AG20443 (cell line): ENCODE measurements at places on chromosomes 7 and 10.
A peak's percentile ranks its signal among the peaks of the same experiment; 100 is the strongest.

DNA sequence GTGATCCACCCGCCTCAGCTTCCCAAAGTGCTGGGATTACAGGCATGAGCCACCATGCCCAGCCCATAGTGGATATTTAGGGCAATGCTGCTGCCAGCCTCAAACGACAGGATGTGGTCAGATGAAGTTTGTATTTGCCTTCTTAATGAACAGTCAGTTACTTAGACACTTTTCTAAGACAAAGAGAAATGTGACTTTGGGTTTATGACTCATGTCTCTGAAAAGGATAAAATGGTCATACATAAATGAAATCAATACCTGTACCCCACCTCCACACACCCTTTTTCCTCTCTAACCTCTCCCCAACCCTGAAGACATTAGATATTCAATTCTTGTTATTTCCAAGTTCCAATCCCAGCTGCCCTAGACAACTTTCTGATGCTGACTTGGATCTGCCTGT is 109.3 kb upstream of the INSIG1 start:
- no peak for DNase-seq

- DNase-seq = no peak
Observed at GRCh38 chr10:70437721-70438120, 3.8 kb downstream of the NODAL start.

- no peak for DNase-seq
Observed at GRCh38 chr7:102046373-102047117, 229.1 kb downstream of the CUX1 start.

DNA sequence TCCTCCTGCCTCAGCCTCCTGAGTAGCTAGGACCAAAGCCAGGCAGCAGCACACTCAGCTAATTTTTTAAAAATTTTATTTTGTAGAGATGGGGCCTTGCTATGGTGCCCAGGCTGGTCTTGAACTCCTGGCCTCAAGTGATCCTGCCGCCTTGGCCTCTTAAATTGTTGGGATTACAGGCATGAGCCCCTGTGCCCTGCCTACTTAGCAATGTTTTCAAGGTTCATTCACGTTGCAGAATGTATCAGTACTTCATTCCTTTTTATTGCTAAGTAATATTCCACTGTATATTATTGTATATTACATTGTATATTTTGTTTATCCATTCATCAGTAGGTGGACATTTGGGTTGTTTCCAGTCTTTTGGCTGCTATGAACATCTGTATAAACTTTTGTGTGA is 44.2 kb downstream of the PUS7 start:
- DNase-seq = no peak

GRCh38 chr10:126729314-126729870 is 58.9 kb upstream of the C10orf90 start:
- DNase-seq = peak; percentile 22

- no peak for DNase-seq
Observed at GRCh38 chr10:83685458-83685857, 453.9 kb upstream of the GHITM start.

DNA sequence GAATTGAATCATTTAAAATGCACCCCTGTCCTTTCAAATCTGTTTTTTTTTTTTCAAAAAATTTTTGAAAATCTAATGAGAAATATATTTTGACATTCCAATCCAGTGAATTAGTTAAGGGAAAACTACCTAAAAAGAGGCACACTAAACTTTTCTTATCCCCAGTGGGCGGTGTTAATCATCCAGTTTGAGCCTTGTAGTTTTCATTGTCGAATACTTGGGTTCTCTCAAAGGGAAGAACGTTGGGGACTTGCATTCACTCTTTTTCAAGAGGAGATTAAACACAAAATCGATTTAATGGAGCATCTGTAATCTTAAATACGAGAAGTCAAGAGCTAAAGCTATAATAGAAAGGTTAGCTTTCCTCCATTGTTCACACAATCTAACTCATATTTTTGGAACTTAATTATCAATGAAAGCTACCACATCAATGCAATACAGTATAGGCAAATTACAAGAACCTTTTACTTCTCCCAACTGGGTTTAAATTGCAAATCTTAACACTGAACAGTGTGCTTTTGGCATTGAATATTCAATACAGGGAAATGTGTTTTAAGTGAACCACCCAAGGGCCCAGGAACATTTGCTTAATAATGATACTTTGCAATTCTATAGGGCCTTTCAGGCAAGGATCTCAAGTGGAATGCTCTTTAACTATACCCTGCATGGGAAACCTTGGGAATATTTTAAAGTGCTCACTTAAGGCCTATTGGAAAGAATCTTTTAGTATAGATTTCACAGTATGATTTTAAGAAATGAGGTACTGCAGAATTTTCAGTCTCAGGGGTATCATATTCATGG is 13.1 kb upstream of the SP8 start:
- no peak for DNase-seq

DNA sequence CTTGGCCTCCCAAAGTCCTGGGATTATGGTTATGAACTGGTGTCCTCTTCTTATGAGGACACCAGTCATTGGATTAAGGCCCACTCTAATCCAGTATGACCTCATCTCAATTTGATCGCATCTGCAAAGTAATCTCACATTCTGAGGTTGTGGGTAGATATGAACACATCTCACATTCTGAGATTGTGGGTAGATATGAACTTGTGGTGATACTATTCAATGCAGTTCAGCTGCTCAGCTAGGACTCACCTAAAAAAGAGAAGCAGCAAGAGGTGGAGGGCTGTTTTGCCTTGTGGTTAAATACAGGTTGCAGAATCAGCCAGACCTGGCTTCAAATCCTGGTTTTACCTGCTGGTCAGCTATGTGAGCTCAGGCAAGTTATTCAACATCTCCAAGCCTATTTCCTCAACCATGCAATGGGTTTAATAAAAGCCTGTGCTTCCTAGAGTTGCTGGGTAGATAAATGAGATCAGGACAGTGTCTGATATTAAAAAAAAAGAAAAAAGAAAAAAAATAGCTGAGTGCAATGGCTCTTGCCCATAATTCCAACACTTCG is 8.5 kb upstream of the BAG3 start:
- DNase-seq = no peak

GRCh38 chr10:95350830-95351228 is 60.0 kb upstream of the PDLIM1 start:
- no peak for DNase-seq

DNA sequence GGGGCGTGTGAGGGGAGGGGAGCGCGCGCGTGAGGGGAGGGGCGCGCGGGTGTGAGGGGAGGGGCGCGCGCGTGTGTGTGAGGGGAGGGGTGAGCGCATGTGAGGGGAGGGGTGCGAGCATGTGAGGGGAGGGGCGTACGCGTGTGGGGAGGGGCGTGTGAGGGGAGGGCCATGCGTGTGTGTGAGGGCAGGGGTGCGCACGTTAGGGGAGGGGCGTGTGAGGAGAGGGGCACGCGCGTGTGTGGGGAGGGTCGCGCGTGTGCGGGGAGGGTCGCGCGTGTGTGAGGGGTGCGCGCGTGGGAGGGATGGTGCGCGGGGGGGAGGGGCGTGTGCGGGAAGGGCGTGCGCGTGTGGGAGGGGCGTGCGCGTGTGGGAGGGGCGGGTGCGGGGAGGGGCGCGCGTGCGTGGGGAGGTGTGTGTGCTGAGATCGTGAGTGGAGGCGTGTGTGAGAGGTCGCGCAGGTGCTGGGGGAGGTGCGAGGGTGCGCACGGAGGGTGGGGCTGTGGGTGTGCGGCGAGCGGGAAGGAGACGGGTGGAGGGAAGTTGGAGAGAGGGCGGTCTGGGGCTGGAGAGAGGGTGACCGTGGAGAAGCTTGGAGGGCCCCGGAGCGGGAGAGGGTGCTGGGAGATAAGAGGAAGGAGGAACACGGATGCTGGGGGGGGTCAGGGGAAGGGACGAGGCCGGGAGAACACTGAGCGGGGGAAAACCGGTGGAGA is 19.7 kb downstream of the MXI1 start:
- DNase-seq = peak; percentile 89

GRCh38 chr10:104328896-104329710 is 9.2 kb downstream of the ITPRIP start:
- DNase-seq = peak; percentile 78

DNA sequence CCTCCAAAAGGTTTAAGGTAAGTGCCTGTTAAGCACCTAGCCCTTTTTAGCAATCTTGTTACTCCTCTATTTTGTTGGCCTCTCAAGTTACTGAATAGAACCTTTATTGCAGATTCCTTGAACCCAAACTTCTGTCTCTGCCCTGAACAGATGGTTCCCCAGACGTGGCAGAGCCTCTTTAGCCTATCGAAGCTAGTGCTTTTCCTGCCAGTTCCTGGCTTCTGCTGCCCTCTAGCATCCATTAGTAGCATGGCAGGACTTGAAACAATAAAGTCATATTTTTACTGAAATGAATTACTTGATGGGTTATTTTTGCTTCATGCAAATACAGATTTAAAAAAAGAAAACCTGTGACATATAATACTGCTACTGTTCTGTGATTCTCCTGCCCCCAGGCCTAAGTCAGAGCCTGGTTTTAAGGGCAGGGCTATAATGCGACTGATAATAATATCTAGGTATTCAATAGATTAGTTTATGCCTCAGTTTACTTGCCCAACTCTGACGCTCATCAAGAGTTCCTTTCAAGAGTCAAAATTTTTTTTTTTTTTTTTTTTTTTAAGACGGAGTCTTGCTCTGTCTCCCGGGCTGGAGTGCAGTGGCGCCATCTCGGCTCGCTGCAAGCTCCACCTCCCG is 84.3 kb upstream of the PHF14 start:
- DNase-seq = peak; percentile 78

GRCh38 chr10:100800931-100801330 is 55.5 kb downstream of the PAX2 start:
- no peak for DNase-seq
